NCI-H1105 (cell line): ENCODE measurements at places on chromosomes 2 and 18.
A peak's percentile ranks its signal among the peaks of the same experiment; 100 is the strongest.

- no peak for DNase-seq
Measured at GRCh38 chr18:23573626-23574431, 12.5 kb downstream of the NPC1 start.

GRCh38 chr18:75477900-75478299 is 50.4 kb upstream of the SMIM21 start:
- DNase-seq: no peak

DNA sequence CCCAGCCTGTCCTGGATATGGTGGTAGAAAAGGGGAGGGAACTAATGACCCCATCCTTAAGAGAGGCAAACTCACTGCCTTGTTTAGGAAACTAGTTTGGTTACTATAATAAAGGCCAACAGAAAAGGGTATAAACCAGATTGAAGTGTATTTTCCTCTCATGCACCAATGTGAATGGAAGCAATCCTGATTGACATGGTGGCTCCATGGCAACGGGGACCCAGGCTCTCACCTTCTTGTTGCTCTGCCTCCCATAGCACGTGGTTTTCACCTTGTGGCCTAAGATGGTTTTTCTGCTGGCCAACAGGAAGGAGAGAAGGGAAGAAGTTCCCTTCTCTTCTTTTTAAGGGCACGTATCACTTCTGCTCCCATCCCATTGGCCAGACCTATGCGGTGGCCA is 67.3 kb upstream of the NRP2 start:
- DNase-seq: no peak

DNA sequence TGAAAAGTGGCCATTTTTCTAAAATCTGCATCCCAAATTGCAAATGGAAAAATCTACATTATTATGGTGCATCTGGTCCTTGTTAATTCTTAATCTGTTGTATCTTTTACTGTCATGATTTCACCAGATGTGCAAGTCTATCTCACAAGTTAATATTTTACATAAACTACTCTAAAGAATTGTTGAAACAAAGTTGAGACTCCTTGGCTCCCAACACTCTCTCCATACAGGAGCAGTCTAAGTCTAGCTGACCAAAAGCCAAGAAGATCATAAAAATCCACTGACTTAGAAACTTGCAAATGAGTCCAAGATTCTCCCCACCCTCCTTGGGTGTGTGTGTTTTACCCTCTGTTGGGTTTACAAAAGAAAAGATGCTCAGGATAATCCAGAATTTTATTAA is 85.1 kb downstream of the NCKAP5 start:
- no peak for DNase-seq

GRCh38 chr2:199734651-199735050 is 116.3 kb downstream of the FTCDNL1 start:
- no peak for DNase-seq

GRCh38 chr18:37393945-37394609 is 171.5 kb downstream of the CELF4 start:
- peak; percentile 84 for DNase-seq

- no peak for DNase-seq
Measured at GRCh38 chr2:102187496-102188150, 800 bp downstream of the IL1RL2 start.

DNA sequence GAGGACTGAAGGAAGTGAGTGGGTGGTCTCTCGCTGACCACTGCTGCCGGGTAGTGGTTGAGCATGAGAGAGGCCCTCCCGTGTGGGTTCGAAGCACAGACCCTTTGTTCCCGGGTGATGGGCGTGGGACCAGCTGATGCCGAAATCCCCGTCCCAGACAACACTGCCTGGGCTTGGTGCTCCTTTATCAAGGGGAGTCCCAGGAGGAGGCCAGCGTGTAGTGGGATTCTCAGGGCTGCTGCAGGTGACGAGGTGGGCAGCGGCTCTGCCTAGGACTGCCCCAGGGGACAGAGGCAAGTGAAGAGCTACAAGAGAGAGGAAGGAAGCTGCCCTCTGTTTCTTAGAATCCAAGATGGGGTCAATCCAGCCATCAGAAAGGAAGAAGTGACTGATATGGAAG is 251.3 kb upstream of the PXDN start:
- DNase-seq: no peak

- DNase-seq: no peak
Measured at GRCh38 chr2:224126440-224126839, 87.4 kb upstream of the SERPINE2 start.

- no peak for DNase-seq
Measured at GRCh38 chr2:239788576-239789098, 236.5 kb downstream of the NDUFA10 start.

DNA sequence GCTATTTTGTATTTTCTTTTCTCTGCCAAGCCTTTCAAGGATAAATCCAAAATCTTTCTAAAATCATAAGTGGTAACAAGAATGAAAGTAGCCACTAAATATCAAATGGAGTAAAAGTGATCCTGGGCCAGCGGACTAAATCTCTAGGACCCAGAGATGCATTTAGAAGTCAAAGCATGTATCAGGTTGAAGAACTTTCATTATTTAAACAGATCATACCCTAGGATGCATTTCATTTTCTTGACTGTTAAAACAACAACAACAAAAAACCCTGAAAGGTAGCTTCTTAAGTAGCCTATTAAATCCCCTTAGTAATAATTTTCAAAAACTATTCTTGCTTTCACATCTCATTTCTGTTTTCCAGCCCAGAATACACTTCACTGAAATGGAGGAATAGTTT is 4.8 kb upstream of the POU3F3 start:
- DNase-seq: no peak

- DNase-seq: no peak
Measured at GRCh38 chr2:168114619-168115018, 132.8 kb downstream of the STK39 start.

- no peak for DNase-seq
Measured at GRCh38 chr2:174112073-174112472, 136.3 kb downstream of the OLA1 start.

GRCh38 chr2:117921520-117921919 is 92.3 kb downstream of the CCDC93 start:
- no peak for DNase-seq

GRCh38 chr2:177316756-177317155 is 52.2 kb upstream of the NFE2L2 start:
- no peak for DNase-seq

DNA sequence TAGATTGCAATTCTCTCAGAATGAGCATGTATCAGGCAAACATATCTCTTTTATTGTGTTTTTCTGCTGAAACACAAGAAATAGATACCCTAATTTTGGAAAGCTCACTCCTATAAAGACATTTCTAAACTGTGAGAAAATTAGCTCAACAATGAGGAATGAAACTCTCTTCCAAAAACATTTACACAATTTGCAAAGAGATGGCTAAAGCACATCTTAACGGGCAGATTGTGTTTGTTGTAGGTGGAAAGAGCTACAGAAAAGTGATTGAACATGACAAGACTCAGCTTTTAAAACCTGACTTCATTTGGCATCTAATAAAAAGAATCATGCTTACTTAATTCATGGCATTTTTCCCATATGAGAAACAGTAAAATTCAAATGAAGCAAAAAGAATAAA is 175.0 kb upstream of the SLC39A10 start:
- no peak for DNase-seq

DNA sequence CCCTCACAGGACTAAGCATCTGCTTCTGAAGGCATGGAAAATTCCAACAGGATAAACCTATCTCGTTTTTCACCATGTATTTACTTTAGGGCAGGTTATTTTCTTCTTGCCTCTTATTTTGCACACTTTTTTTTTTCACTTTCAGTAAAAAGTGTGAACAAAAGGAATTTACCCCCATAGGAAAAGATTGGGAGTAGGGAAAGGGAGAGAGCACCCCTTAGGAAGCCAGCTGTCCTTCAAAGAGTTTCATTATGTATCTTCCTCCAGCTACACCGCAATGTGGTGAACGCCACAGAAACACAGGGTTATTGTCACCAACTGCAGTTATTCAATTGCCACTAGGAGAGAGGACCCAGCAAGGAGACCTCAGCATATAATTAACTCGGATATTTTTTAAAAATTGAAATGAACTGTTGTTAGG is 286.2 kb upstream of the VRK2 start:
- DNase-seq: no peak

GRCh38 chr18:32036506-32037180 is 18.0 kb downstream of the RNF125 start:
- DNase-seq: no peak

- DNase-seq: peak; percentile 15
Measured at GRCh38 chr2:118013221-118013723, 598 bp downstream of the CCDC93 start.

DNA sequence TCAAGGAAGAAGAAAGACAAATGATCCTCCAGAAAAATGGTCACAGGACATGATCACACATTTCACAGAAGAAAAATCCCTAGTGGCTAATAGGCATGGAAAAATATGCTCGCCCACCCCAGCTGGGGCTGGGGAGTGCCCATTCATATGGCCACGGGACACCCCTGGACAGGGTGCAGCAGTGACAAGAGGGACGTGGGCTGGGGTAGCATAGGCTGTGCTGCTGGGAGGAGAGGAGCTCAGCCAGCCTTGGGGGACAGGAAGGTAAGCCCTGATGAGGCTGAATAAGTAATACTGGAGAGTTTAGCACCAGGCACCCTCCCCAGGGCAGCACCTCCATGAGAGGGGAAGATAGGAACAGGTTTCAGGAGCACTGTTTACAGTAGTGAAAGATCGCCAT is 254.9 kb upstream of the HS6ST1 start:
- no peak for DNase-seq

- no peak for DNase-seq
Measured at GRCh38 chr2:172607379-172607928, 51.6 kb downstream of the PDK1 start.

DNA sequence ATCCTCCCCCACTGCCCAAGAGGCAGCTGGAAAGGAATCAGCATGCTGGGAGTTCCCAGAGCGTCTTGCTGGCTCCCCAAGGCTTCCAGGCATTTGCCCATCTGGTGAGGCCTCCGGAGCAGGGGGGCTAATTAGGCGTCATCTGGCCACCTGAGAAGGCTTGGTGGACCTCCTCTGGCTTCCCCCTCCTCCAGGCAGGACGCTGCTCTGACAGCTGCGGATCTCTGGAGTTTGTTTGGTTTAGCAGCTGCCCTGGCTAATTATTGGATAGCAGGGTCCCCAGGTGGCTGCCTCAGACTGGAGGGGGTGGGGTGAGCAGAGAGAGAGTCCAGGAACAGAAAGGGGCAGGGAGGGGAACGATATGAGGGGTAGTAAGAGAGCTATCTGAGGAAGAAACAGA is 425.2 kb upstream of the MEX3C start:
- peak; percentile 63 for DNase-seq

DNA sequence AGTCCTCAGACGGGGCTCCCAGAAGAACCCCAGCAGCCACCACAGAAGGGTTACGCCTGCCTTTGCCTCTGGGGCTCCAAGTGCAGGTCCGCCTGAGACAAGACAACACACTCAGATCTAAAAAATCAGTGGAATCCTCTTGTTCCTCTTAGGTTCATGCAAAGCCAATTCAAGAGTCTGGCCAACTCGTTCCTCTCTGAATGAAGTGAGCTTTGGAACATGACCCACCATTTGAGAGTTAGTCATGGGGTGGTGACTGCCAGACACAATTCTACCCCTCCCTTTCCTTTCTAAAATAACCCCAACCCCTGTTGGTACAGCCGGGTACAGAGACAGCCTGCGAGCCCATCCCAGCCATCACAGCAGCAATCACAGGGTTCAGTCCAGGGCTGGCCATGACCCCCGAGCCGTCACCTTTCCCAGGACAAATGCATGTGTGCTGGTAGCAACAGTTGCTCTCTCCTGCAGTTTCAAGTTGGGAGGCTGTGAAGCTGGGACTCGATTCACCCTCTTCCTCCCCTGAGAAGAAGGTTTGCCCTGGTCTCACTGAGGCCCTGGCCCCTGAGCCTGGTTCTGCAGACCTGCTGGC is 183.1 kb upstream of the SH3BP4 start:
- no peak for DNase-seq

- DNase-seq: no peak
Measured at GRCh38 chr2:127110985-127111384, 4.0 kb upstream of the BIN1 start.

DNA sequence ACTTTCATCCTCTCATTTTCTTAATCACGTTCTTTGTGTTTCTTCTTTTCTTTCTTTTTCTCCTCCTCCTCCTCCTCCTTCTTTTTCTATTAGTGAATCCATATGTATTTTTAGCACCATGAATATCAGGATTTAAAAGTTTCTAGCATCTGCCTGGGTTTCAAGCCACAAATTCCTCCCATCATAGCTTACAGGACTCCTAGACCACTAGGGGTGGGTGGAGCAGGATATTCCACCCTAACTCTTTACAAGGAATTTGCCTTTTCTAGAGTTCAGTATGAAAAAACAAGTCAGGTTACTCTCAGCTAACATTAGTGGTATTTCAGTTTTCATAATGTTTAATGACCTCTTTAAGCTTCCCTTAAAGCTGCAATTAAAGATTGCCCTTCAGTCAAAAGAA is 19.1 kb upstream of the LRRTM1 start:
- DNase-seq: no peak

DNA sequence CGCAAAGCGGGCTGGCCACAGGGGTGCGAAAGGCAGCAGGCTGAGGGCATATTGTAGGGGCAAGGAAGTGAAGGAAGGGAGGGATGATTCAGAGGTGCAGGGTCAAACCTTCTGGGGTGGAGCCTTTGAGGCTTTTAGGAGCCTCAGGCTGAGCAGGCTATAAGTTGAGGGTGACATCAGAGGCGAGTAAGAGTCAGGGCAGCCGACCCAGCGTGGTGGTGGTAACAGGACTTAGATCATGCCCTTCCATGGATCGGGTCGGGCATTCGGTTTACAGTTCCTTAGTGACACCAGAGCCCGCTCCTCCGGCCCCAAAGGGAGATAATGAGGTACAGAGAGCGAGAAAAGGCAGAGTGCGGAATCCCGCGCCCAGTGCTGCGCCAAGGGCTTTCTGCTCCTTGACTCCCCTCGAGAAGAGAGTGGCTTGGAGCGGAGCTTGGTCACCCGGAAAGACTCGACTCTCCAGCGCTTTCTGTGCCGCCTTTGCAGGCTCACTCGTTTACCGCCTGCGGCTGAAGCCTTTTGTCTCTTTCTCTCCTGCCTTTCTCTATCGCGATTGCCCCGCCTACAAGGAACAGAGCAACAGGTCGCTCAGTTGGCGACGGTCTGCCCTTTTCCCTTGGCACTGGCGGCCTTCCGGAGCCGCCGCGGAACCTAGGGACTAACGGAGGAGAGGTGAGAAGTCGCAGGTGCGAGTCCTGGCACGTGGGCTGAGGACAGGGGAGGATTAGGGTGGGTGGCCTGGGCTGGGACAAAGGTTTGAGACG is 720 bp downstream of the LBX2 start:
- DNase-seq: no peak

DNA sequence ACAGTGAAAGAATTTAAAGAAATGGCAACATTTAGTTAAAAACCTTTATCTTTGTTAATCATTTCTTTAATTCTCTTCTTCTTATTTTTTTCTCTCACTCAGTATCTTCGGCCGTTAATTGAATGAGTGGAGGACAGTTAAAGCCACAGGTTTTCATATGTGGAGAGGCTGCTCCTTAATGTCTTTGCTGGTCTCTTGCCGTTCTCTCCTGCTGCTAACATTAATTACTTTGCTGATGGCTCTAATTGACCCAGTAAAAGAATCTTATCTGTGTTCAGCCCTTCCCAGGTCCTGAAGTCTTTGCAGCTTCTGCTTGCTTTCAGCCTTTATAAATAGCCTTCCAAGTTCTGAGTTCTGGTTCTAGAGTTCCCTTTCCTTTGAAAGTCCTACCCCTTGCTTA is 77.1 kb downstream of the ADAM23 start:
- no peak for DNase-seq

GRCh38 chr2:187155476-187155875 is 292.6 kb downstream of the CALCRL start:
- DNase-seq: no peak

GRCh38 chr18:50330176-50330575 is 42.7 kb upstream of the CXXC1 start:
- no peak for DNase-seq
